ENCODE measurements at places on chromosomes 4 and X.
A peak's percentile ranks its signal among the peaks of the same experiment; 100 is the strongest.

DNA sequence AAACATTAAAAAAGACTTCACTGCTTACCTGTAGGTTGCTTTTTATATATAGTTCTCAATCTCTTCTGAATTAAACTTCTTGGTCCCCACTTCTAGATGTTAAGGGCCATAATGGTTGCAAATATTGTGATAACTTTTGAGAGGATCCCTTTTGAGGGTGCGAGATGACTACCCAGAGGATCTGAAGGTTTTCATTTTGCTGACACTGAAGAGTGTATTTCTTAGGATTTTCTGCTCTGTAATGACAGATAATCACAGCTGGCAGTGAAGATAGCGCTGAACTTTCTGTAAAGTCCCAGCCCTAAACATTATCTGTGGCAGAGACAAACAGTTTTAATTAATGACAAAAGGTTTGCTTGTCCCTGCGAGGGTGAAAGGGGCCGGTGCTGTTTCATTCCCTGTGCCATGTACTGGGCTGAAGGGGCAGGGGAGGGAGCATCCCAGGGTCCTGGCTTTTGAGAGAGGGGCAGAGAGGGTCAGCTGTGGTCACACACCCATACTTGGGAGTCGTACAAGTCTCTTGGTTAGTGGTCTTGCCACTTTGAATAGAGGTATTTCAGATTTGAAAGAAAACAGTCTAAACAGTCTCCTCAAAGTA lies 22.2 kb downstream of the CLCN4 start:
- DNase-seq = no peak

GRCh38 chrX:45788941-45789348 lies 588.3 kb upstream of the DIPK2B start:
- no peak for DNase-seq

DNA sequence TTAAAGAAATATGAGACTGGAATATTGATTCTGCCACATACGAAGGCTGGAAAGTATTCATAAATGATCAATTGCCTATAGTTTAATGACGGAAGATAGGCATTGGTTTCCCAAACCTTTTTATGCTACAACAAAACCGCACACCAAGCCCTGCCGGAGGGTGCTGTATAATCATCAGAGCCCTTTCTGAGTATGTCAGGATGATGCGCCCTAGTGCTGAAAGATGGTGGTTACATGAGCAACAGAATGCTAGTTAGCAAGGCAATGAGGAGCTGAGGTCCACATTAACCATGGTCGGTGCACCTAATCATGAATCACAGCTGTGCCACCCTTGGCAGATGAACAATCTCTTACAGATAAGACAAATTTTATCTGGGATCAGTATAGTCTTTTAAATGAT lies 491.1 kb downstream of the PACRGL start:
- no peak for DNase-seq

DNA sequence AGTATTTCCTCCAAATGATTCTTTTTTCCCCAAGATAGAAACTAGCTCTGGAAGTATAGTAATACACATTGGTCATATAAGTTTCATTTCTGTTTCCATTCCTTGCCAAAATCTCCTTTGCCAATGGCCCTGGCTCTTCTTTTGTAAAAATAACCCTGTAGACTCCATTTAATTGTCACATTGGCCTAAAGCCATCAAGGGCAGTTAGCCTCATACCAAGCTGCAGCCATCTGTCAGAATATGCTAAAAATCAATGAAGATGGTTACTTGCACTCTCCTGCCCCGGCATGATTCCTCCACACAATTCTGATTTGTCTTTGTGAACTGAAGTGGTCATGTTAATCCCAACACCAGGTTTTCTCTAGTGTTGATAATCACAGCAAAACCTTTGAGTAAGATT lies 380.5 kb downstream of the SH2D1A start:
- no peak for DNase-seq

GRCh38 chr4:13452927-13453579 lies 31.1 kb downstream of the RAB28 start:
- DNase-seq = peak; percentile 2

- no peak for DNase-seq
Measured at GRCh38 chr4:2820216-2820982, 23.2 kb upstream of the ADD1 start.

GRCh38 chrX:45360571-45360970 lies 159.9 kb upstream of the DIPK2B start:
- no peak for DNase-seq

DNA sequence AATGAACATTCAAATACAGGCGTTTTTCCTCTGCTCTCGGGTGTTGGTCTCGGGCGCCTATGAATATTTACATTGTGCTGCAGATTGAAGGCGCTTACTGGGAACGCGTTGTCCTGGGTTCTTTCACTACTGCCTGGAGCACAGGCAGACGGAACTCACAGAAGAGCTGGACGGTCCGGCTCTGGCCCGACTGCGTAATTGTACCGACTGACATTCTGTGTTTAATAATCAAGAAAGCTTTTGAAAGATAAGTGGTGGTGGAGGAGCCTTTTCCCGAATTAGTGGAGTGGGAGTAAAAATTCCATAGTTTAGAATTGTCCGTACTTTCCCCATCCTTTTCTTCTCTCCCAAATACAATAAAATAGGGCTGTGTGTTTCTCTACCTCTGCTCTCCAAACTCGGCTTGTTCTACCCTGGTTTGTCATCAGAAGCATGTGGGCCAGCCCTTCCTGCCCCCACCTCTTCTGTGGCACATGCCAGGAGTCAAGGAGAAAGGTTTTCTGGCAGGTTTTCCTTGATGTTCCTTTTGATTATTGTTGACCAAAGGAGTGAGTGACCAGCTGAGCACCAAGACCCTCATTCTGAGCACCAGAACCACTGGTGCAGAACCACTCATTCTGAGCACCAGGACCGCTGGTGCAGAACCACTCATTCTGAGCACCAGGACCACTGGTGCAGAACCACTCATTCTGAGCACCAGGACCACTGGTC lies 2.3 kb downstream of the FHDC1 start:
- DNase-seq = no peak

DNA sequence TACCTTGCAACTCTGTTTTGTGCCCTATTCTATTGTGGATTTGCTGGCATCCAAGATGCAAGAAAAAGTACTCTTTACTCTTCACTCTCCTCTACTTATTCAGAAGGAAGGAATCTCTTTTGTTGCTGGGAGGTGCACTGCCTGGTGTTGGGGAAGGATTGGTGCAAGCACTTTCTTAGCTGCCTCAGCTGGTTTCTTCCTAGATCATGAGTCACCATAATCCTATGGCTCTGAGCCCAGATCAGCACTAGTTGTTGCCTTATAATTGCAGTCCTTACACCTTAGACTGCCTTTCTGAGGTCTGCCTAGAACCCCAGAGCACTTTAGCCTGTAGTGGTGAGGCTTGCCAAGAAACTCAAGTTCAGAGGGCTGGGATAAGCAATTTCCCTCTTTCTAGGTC lies 37.0 kb upstream of the CT83 start:
- DNase-seq = no peak

DNA sequence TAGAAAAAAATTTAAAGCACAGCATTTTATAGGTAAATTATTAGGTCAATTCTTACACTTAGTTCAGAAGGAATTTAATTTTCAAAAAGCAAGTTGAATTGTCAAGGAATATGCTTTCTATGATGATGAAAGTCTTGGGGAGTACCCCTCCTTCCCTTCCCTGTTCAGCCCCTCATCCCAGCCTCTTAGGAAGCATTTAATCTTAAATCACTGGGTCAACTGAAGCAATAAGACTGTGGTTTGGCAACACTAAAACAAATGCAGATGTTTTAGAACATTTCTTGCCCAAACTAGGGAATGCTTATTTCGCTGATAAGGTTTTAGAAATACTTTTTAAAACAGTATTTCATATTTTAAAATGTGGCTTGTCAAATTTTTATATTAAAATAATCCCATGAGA lies 19.1 kb upstream of the ARSJ start:
- DNase-seq = no peak

GRCh38 chr4:75715105-75715799 lies 9.1 kb upstream of the USO1 start:
- no peak for DNase-seq

DNA sequence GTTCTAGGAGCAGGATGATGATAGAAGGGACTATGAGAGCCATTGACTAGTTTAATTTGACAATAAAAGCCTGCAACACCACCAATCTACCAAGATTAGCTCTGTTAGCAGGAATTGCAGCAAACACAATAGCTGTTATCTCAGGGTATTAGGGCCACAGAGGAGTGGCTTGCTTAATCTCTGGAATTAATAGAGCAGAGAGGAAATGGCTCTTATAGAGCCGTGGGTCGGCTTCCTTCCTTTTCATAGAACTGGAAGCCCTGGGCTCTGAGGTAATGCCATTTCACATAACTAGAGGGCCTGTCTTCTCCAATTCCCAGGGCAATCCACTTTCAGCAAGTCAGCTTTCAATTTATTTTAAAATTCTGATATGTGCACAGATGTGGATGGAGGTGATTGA lies 83.0 kb downstream of the MAMLD1 start:
- DNase-seq = no peak

GRCh38 chrX:40167850-40168479 lies 70.2 kb upstream of the BCOR start:
- DNase-seq = no peak

DNA sequence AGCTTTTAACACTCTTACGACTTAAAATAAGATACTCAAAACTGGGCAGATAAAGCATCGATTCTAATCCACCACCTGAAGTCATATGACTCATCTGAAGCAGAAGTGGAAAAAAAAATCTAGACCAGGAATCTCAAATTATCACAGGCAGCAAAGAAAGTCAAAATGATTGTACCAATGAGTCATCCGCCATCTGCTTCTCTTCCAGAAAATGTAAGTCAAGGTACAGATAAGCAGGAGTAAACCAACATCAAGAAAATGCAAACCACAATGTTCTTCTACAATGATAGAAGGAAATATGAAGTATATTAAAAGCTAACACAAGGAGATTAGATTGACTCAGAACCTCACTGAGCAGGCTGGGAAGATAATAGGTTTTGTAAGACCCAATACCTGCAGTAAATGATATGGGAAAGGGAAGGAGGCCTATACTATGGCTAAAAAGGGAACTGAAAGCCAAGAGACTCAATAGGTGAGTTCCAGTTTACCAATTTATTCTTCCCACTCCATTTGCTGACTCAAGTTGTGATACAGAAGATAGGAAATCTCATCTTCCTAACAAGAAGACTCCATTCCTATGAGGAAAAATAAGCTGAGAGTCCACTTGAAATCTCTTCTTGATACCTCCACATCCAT lies 88.4 kb upstream of the TET2 start:
- no peak for DNase-seq

DNA sequence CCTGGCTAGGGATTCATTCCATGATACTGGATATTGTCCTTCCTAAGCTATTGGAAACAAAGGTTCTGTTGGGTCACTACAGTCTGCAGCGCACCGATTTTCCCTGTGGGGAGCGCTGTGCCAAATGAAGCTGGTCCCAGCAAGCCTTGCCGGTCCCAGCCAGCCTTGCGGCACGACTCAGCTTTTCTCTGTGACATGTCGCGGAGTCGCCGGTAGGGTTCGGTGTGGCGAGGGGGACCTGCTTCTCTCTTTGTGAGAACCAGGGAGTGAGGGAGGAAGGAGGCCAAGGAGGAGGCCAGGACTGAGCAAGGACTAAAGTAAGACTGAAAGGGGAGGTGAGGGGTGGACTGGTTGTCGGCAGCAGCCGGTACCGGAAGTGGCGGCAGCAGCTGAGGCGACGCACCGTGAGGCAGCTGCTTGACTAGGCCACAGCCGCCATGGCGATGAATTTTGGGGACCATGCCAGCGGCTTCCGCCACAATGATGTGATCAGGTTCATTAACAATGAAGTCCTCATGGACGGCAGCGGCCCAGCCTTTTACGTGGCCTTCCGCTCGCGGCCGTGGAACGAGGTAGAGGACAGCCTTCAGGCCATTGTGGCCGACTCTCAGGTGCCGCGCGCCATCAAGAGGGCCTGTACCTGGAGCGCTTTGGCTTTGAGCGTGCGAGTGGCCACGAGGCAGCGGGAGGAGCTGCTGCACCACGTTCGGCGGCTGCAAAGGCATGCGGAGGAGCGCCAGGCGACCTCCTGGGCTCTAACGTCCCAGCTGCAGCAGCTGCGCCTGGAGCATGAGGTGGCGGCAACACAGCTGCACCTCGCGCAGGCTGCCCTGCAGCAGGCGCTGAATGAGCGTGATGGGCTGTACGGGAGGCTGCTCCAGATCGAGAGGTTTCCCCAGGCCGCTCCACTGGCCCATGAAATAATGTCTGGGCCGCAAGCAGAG lies at the start of gene TEX13D:
Gene TEX13D, plus strand, starts transcription at position 180 of the 944 bp plus-strand sequence. Its CDS starts 258 bp downstream, at position 438.
- no peak for DNase-seq

- DNase-seq = no peak
Measured at GRCh38 chrX:27893211-27893610, 85.4 kb downstream of the MAGEB10 start.

- no peak for DNase-seq
Measured at GRCh38 chr4:186829740-186830449, 106.2 kb upstream of the FAT1 start.

DNA sequence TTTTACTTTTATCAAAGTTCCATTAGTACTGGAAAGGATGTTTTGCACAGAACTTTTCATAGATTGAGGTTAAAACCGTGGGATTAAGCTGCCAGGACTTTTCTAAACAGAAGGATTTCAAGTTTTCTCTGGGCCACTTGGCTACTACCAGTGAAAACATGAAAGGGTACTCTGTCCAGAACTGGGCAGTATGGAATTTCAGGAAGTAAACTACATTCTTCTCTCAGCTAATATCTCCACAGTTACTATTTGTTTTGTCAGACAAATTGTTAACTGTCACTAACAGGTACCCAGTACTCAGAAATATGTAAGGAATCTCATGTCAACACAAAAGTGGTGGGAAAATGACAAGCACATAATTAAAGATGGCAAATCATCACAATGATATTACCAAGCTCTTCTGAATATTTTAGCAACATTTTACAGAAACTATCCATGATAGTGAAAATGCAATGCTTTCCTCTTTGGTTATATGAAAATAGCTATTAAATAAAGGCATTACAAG lies 454.4 kb downstream of the C4orf33 start:
- DNase-seq = no peak

DNA sequence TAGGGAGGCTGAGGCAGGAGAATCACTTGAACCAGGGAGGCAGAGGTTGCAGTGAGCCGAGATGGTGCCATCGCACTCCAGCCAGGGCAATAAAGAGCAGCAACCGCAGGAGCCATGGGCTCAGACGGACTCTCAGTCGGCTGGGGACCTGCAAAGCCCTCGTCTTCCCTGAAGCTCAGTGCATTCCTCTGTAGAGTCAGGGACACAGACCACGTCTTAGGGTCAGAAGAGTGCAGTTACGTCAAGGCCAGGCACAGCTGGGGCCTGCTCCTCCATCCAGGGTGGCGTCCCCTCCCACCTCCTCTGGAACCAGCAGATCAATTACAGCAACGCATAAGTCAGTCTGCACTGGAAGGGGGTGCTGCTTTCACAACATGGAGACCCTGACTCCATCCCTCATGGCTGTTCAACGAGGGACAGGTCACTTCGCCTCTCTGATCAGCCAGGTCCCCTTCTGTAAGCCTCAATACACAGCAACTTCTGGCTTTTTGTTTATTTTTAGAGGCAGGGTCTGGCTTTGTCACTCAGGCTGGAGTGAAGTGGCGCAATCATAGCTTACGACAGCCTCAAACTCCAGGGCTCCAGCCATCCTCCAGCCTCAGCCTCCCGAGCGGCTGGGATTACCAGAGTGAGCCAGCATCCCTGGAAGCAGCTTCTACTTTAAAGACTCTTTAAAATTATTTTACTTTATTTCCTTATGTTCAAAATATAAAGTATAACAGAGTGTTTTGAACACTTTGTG lies 76.4 kb downstream of the ZFYVE28 start:
- no peak for DNase-seq
